ENCODE measurements at places on chromosomes 11 and 22. TPM values are rescaled to one million over a fixed set of nuclear protein-coding genes. Genes with fewer than 3 reads are reported as not detected.

- no peak overlapping the region for H3K27ac ChIP-seq
- H3K36me3 ChIP-seq: no peaks in the 10 kb centered on the region
- DNase-seq: no peak
- H3K4me3 ChIP-seq: no peak overlapping the region
- H3K4me1 ChIP-seq: no peaks in the 10 kb centered on the region
- H3K27me3 ChIP-seq: no peaks in the 10 kb centered on the region
These were observed 424.1 kb upstream of the TENM4 start for GRCh38 chr11:79864882-79865281.

GRCh38 chr11:46335890-46336562, 11.2 kb upstream of the DGKZ start:
- no peaks in the 10 kb centered on the region for H3K36me3 ChIP-seq

DNA sequence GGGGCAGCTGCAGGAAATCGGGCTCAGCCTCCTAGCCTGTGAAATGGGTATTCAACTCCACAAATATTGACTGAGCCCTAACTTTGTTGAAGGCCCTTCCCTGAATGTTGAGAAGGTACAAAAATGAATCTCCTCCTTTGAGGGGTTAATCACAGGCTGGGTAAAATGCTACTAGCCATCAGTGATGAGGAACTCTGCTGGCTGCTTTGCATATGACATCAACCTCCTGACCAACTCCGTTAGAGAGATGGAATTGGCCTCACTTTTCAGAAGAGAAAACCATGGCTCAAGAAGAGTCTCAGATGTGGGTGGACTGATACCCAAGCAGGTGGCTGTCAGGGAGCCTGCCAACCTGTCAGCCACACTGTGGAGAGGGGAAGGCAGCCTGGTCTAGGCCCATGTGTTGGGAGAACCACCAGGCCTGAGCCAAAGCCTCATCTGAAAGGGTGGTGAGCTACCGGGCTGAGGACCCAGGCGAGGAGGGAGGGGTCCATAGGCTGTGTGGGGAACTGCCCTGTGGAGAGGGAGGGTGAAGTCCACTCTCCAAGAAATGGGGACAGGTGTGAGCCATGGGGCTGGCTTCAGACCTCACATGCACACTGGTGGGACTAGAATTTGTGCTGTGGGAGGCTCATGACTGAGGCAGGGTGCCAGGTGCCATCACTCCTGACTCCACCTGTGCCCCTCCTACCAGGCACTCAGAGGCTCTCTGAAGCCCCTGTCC, 11.8 kb downstream of the CDCA5 start:
- no peaks in the 10 kb centered on the region for H3K36me3 ChIP-seq
- no peak overlapping the region for H3K27ac ChIP-seq
- DNase-seq: no peak
- no peaks in the 10 kb centered on the region for H3K27me3 ChIP-seq
- H3K4me1 ChIP-seq: no peaks in the 10 kb centered on the region
- H3K4me3 ChIP-seq: no peak overlapping the region

DNA sequence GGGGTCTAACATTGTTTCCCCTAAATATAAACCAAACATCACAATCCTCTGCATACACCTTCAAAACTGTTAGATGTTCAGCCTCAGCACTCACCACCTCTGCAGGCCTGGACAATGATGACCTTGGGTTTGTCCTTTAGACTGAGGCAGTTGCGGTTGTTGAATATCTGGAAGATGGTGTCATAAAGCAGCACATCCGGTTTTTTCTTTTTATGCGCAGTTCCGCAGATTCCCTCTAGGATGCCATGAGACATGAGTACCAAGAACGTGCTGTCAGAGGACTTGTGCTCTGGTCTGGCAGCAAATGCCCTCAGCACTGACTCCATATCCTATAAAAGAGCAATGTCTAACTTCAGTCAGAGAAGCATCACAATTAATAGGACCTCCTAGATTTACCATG, 22.8 kb downstream of the CASP5 start:
- no peak for DNase-seq
- H3K4me1 ChIP-seq: no peaks in the 10 kb centered on the region
- H3K27me3 ChIP-seq: no peaks in the 10 kb centered on the region
- no peaks in the 10 kb centered on the region for H3K36me3 ChIP-seq
- no peak overlapping the region for H3K4me3 ChIP-seq
- H3K27ac ChIP-seq: no peak overlapping the region

- H3K4me1 ChIP-seq: peaks cover 3% of the 10 kb centered on the region
- no peak overlapping the region for H3K27ac ChIP-seq
- no peaks in the 10 kb centered on the region for H3K27me3 ChIP-seq
- H3K36me3 ChIP-seq: peaks cover 3% of the 10 kb centered on the region
These were observed 11.9 kb upstream of the PRG2 start for GRCh38 chr11:57402188-57403002.

Gene CLDN5
- 11.1 TPM for total RNA-seq

Measured in right lobe of liver (tissue), 6 donors.